ENCODE measurements at places on chromosomes 6 and 20. TPM values are rescaled to one million over a fixed set of nuclear protein-coding genes. Genes with fewer than 3 reads are reported as not detected.
A peak's percentile ranks its signal among the peaks of the same experiment; 100 is the strongest.

DNA sequence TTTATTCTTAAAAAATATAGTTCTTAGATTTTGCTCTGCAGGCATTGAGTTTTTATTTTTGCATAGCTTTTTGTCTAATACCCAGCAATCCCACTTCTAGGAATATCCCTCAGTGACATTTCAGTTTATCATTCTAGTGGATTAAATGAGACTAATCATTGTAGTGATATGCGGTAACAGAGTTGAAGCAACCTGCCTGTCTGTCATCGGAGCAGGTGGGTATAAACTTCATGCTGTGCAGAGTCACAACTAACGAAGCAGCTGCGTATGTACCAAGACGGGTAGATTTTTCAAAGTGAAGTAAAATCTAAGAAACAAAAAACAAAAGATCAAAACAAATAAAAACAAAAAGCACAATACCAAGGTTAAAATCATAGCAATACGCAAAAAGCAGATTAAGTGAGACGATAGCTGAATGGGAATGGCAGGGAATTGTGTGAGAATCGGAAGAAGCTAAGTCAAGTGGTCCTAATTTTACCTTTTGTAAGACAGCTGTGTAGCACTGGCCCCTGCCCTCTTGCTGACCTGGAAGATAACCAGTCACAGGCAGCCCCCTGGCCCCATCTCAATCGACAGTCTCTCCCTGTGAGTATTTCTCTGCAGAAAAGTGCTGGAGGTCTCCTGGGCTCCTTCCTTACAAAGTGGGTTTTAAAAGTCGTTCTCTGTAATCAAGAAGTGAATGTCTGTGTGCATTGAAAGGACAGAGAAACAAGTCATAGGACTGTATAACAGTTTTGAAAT is 169.2 kb downstream of the OR2B2 start:
- no peak for DNase-seq

- no peak for DNase-seq
These were observed 74.4 kb downstream of the ELOVL4 start for GRCh38 chr6:79872986-79873385.

DNA sequence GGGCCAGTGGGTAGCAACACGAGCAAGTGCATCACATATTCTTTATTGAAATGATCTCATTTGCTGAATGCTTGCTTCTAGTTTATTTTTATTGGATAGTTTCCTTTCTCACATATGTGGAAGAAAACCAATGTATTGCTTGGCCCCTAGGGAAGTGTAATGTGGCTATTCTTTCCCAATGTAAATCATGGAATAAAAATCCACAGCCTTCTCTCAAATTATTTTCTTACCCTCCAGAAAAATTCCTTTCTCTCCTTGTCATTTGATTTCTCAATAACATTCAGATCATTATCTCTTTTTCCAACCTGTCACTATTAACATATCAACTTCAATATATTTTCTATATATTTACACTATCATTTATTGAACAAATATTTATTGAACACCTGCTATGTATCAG is 51.9 kb upstream of the PTPRK start:
- DNase-seq = no peak

DNA sequence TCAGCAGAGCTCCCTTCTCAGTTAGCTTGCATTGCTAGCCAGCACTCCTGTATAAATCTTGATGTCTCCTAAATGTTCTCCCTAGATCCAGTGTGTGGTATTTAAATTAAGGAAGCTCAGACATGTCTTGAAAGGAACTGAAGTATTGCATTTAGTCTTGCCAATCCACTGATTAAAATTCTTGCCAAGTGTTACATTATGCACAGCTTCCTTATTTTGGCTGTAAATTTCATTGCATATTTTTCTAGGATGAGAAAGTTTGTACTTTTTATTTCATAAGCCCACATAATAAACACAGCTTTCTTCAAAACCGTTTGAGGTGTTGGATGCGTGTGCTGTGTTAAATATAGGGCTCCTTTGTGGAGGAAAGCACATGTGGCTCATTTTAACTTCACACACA is 329.8 kb upstream of the FLRT3 start:
- no peak for DNase-seq

DNA sequence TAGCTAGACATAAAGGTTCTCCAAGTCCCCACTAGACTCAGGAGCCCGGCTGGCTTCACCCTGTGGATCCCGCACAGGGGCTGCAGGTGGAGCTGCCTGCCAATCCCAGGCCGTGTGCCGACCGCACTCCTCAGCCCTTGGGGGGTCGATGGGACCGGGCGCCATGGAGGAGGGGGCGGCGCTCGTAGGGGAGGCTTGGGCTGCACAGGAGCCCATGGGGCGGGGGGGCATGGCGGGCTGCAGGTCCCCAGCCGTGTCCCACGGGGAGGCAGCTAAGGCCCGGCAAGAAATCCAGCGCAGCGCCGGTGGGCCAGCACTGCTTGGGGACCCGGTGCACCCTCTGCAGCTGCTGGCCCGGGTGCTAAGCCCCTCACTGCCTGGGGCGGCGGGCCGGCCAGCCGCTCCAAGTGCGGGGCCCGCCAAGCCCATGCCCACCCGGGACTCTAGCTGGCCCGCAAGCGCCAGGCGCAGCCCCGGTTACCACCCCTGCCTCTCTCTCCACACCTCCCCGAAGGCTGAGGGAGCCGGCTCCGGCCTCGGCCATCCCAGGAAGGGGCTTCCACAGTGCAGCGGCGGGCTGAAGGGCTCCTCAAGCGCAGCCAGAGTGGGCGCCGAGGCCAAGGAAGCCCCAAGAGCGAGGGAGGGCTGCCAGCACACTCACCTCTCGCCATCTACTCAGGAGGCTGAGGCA is 26.5 kb upstream of the ID1 start:
- DNase-seq = no peak

DNA sequence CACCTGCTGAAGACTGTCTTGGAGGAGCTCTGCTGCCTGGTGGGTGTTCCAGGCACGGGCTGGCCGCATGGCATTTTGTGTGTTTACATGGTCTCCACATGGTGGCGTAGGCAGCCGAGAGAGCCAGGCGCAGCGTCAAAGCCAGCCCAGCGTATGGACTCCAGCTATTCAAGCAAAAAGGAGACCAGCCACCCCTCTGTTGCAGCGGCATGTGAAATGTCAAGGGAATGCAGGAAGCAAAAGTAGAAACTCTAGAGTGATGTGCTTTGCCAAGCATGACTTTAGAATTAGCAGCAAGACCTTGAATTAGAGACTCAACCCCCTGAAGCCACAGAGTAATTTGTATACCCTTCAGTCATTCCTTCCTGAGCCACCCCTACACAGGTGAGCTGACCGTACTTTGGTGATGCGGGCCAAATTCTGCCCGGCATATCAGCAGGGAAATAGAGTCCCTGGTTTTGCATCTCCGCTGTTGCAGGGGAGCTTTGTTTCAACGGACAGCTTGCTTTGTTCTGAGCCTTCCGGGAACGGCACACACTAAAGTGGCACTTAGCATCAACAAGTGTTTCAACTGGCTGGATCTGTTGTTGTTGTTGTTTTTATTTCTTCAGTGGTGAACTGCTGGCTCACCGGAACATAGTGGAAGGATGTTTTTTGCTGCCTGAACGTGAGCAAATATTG is 48.5 kb downstream of the FNDC1 start:
- peak; percentile 42 for DNase-seq

- no peak for DNase-seq
These were observed 180.4 kb downstream of the ZDHHC14 start for GRCh38 chr6:157561414-157561790.

DNA sequence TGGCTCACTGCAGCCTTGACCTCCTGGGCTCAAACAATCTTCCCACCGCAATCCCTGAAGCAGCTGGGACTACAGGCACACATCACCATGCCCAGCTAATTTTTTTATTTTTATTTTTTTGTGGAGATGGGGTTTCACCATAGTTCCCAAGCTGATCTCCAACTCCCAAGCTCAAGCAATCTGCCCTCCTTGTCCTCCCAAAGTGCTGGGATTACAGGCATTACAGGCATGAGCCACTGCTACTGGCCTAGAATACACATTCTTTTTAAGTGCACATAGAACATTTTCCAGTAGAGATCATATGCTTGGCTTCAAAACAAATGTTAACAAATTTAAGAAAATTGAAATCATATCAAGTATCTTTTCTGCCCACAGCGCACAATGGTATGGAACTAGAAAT is 176.8 kb upstream of the MARCKS start:
- DNase-seq = no peak

GRCh38 chr6:142830807-142831206 is 114.2 kb downstream of the HIVEP2 start:
- no peak for DNase-seq

- DNase-seq = no peak
These were observed 39.4 kb downstream of the TBC1D7 start for GRCh38 chr6:13288969-13289391.

DNA sequence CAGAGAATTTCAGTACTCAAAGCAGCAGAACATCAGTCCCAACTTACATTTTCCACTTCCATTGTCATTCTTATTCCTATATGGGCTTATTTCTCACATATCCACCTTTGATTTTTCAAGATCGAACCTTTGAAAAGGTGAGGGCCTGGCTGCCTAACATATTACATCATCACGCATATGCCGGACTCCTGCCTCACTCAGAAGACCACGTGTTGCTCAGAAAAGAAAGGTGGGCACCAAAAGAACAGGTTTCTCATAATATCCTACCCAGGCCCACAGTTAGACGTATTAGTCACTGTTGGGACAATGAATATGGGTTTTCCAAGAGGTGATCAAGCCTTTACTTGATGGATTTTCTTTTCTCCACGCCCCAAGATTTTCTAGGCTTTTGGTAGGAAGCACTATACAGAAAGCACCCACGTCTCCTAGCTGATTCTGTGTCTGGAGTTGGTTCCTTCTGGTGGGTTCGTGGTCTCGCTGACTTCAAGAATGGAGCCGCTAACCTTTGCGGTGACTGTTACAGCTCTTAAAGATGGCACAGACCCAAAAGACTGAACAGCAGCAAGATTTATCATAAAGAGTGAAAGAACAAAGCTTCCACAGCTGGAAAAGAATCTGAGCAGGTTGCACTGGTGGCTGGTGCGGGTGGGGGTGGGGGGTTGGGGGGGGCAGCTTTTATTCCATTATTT is 168.9 kb downstream of the ATXN1 start:
- DNase-seq = no peak

DNA sequence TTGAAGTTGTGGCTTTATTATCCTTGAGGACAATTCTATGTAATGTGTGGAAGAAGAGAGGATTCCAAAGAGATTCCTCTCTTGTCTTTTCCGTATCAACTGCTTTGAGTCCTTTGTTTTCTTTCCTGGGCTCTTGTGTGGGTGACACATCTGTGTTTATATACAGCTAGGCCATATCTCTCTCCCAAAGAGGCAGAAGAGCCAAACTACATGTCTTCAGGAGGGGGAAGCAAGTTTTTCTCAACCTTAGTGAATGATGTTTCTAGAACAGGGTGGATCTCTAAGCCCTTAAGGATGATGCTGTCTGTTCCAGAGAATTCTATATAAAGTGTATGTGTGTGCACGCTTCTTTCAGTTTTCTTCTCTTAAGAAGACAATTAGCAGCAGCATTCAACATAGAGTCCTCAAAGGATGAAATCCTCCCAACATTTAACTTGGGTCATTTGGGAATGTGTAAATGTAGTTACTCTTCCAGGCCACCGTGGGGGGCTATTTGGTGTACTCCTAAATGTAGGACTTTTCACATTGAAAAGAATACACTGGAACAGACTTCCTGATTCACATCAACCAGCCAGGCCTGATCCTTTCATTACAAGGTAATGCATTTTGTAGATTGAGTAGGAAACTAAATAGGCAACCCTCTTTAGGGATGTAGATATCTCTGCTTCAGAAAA is 92.8 kb upstream of the EEF1E1 start:
- DNase-seq = no peak

- no peak for DNase-seq
These were observed 307.6 kb upstream of the MAP3K7 start for GRCh38 chr6:90894285-90895130.

- DNase-seq = no peak
These were observed 36.2 kb upstream of the HMGA1 start for GRCh38 chr6:34200340-34200971.

GRCh38 chr20:41230136-41230535 is 87.4 kb downstream of the ZHX3 start:
- no peak for DNase-seq

DNA sequence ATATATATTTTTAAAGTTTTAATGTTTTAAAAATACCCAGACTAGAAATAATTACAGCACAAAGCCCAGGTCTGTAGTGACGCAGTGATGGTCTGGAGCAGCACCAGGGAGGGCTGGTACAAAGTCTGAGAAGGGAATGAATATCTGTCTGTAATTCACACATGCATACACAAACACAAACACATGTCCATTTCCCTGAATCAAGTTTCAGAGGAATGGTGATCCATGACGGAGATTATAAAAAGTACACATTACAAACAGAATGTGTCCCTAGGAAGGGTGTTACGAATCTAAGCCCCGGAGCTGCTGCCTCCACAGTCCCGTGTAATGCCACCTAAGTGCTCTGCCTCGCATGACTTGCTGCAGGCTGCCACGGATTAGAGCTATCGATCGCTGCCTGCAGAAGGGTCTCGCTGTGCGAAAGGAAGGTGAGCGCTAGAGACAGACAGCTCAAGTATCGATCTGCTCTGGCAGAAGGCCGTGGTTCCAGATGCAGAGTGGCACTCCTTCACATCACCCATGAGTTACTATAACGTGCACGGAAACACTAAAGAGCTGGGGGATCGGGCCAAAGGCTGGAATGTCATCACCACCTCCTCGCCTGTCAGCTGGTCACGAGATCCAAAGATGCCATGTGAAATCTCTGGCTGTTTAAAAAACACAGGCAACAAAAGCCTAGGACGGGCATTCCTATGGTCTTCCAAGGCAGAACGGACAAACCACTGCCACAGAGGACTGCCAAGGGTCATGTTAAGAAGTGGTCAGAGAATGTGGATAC is 87.1 kb downstream of the INSM1 start:
- DNase-seq = no peak

GRCh38 chr6:139982652-139983295 is 608.3 kb upstream of the CITED2 start:
- DNase-seq = no peak

GRCh38 chr6:158497620-158498019 is 62.3 kb upstream of the TMEM181 start:
- no peak for DNase-seq

DNA sequence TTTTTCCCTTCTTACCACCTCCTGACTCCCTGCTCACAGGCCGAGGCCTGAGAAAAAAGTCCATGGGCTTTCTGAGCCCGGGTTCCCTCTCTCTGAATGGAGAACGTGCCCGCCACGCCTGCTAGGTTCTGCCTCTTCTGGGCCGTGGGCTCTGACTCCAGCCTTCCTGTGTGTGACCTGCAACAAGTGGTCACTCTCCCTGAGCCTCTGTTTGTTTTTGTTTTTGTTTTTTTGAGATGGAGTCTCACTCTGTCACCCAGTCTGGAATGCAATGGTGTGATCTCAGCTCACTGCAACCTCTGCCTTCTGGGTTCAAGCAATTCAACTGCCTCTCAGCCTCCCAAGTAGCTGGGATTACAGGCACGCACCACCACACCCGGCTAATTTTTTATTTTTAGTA is 17.9 kb upstream of the VSTM2L start:
- no peak for DNase-seq

- DNase-seq = peak; percentile 45
These were observed 44.3 kb downstream of the KHDC1L start for GRCh38 chr6:73180763-73181619.

- DNase-seq = no peak
These were observed 18.2 kb upstream of the CCM2L start for GRCh38 chr20:31992086-31992485.

- DNase-seq = peak; percentile 86
These were observed 14.1 kb upstream of the TCFL5 start for GRCh38 chr20:62875419-62876361.

PRR18 gene
- polyA plus RNA-seq = 1.1 TPM

BIRC7 gene
- polyA plus RNA-seq = not detected

XKR7 gene
- 0.14 TPM for polyA plus RNA-seq

HLA-DRB1 gene
- 15.6 TPM for polyA plus RNA-seq

TXLNB gene
- 158 TPM for polyA plus RNA-seq

HSPA1A gene
- polyA plus RNA-seq = 62.3 TPM

PERP gene
- 0.70 TPM for polyA plus RNA-seq

SMOC2 gene
- polyA plus RNA-seq = 71.8 TPM

MAP7 gene
- polyA plus RNA-seq = 0.51 TPM

BMP6 gene
- polyA plus RNA-seq = 1.8 TPM
